ENCODE measurements at places on chromosomes 11 and 22.

DNA sequence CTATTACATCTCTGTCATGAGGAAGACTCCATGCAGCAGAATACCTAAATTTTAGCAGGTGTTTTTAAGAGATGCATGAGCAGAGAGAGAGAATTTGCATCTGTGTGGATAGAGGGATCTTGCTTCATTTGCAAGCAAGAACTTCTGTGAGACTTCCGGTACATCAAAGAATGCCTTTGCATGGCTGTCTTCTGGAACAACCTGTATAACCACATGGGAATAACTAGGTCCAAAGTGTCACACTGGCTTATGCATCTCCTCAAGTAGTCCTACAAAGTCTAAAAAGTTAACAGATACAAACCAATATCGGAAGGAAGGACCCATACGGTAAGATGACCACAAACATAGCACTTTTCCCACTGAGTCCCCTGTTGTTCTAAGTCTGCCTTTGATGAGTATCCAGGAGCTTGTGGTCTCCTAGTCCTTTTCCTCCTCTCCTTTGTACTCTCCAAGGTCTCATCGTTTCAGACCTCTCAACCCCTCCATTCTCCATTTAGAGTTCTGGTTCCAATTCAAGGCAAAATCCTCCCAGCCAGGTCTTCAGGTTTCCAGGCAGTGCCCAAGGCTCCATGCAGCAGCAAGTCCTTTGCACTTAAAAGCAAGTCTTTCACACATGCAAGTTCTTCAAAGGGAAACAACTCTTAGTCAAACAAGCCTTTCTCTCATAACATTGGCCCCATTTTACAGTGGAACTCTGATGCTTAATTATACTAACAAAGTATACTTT, 581.7 kb upstream of the ARHGAP42 start:
- DNase-seq: no peak
- H3K4me1 ChIP-seq: no peaks in the 10 kb centered on the region
- H3K27me3 ChIP-seq: no peaks in the 10 kb centered on the region
- H3K4me3 ChIP-seq: no peak overlapping the region
- no peaks in the 10 kb centered on the region for H3K36me3 ChIP-seq

GRCh38 chr22:34105461-34106062, 185.3 kb upstream of the LARGE1 start:
- H3K36me3 ChIP-seq: no peaks in the 10 kb centered on the region
- no peak overlapping the region for H3K4me3 ChIP-seq
- no peak overlapping the region for H3K27ac ChIP-seq

DNA sequence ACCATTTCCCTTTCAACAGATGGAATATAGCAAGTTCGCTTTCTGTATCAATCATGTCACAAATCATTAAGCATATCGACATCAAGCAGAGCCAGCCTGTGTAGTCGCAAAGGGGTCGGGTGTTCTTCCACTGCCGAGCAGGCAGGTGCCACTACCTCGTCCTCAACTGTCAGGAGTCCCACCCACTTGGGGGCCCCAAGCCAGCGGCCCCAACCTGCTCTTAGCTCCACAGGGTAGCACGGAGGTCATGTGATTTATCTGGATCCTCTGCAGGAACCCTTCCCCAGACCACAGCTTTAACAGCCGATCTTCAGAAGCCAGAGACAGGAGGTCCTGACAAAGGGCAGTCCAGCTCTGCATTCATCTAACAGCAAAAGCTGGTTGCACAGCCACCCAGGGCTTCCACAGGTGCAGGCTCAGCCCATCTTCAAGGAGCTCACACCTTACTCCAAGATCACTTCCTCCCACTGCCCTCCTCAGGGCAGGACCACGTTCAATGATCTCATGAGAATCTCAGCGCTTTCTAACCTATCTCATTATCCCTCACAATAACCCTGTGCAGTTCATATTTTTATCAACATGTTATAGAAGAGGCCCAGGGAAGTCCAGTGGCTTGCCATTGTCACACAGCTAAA, 110.2 kb downstream of the TRIM29 start:
- no peaks in the 10 kb centered on the region for H3K27me3 ChIP-seq
- H3K27ac ChIP-seq: no peak overlapping the region
- no peaks in the 10 kb centered on the region for H3K36me3 ChIP-seq
- H3K4me3 ChIP-seq: no peak overlapping the region
- no peak for DNase-seq

GRCh38 chr11:128658502-128658901, 35.4 kb upstream of the FLI1 start:
- no peak overlapping the region for H3K27ac ChIP-seq
- no peaks in the 10 kb centered on the region for H3K4me1 ChIP-seq
- H3K4me3 ChIP-seq: no peak overlapping the region
- H3K36me3 ChIP-seq: no peaks in the 10 kb centered on the region
- DNase-seq: no peak

- no peaks in the 10 kb centered on the region for H3K4me1 ChIP-seq
- no peaks in the 10 kb centered on the region for H3K36me3 ChIP-seq
- no peak for DNase-seq
- no peak overlapping the region for H3K4me3 ChIP-seq
- H3K27ac ChIP-seq: no peak overlapping the region
- peaks cover 5% of the 10 kb centered on the region for H3K27me3 ChIP-seq
Observed at GRCh38 chr11:120244476-120245365, 4.8 kb downstream of the POU2F3 start.

- H3K4me1 ChIP-seq: peaks cover 26% of the 10 kb centered on the region
- H3K4me3 ChIP-seq: no peak overlapping the region
- H3K27me3 ChIP-seq: no peaks in the 10 kb centered on the region
- H3K36me3 ChIP-seq: peaks cover 28% of the 10 kb centered on the region
Observed at GRCh38 chr22:20533095-20533878, 25.9 kb downstream of the MED15 start.

DNA sequence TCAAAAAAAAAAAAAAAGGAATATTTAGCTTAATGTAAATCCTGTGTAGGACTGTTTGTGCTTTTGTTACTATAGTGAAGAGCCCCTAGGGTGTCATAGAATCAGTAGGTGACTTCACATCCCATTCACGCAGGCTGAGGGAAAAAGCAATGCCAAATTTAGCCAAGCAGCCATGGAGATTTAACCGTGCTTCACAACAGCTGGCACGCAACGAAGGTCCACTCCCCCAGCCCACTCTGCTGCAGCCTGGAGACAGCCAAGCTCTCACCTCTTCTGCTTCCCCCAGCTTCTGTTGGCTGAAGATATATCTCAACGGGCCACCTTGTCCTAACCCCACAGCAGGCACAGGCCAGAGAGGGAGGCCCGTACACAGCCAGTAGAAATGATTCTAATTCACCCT, 78.8 kb upstream of the BID start:
- no peak overlapping the region for H3K4me3 ChIP-seq
- H3K36me3 ChIP-seq: no peaks in the 10 kb centered on the region
- H3K27ac ChIP-seq: no peak overlapping the region
- H3K27me3 ChIP-seq: no peaks in the 10 kb centered on the region

- no peak overlapping the region for H3K27ac ChIP-seq
- no peaks in the 10 kb centered on the region for H3K27me3 ChIP-seq
- DNase-seq: no peak
- no peaks in the 10 kb centered on the region for H3K4me1 ChIP-seq
Observed at GRCh38 chr22:27997538-27997937, 78.5 kb upstream of the PITPNB start.

DNA sequence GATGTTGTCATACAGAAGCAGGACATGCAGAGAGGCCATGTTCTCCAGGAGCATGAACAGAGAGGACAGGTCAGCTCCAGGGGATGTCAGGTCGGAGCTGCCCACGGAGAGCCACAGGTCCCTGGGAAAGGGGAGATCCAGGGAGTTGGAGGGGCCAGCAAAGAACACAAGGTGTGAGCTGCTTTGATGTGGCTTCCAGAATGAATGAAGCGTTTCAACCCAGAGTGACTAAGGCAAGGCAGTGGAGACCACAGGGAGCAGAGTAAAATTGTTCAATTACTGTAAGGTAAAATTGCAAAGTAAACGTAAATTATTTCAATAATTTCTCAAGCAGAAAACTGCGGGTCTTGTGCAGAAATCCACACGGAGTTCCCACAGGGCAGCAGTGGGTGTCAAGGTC, 5.6 kb upstream of the SCGB2A1 start:
- H3K4me1 ChIP-seq: no peaks in the 10 kb centered on the region
- no peaks in the 10 kb centered on the region for H3K36me3 ChIP-seq
- H3K4me3 ChIP-seq: no peak overlapping the region
- no peak for DNase-seq
- H3K27ac ChIP-seq: no peak overlapping the region

DNA sequence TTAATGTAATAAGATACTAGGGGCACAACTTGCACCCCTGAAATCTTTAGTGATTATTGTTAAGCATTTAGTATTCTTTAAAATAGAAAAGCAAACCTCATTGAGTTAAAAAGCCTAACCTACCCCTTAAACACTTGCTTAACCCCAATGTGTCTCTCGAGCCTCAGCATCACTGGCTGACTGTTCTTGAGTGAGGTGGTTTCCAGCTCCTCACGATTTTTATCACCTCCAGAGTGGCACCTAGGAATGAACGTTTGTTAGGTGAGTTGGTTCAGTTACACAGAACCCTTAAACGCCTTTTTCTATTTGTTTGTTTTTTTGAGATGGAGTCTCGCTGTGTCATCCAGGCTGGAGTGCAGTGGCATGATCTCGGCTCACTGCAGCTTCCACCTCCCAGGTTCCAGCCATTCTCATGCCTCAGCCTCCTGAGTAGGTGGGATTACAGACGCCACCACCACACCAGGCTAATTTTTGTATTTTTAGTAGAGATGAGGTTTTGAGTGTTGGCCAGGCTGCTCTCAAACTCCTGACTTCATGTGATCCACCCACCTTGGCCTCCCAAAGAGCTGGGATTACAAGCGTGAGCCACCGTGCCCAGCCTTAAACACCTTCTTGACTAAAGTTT, 13.7 kb downstream of the YWHAH start:
- DNase-seq: no peak
- H3K36me3 ChIP-seq: peaks cover 3% of the 10 kb centered on the region

- H3K36me3 ChIP-seq: peaks cover 7% of the 10 kb centered on the region
- H3K27ac ChIP-seq: no peak overlapping the region
- no peaks in the 10 kb centered on the region for H3K4me1 ChIP-seq
- H3K27me3 ChIP-seq: no peaks in the 10 kb centered on the region
- DNase-seq: no peak
- no peak overlapping the region for H3K4me3 ChIP-seq
Observed at GRCh38 chr22:40479887-40480538, 109.6 kb downstream of the SGSM3 start.

- H3K27me3 ChIP-seq: no peaks in the 10 kb centered on the region
- no peak for DNase-seq
- H3K27ac ChIP-seq: no peak overlapping the region
- no peak overlapping the region for H3K4me3 ChIP-seq
Observed at GRCh38 chr11:14773755-14774154, 118.3 kb downstream of the CYP2R1 start.

DNA sequence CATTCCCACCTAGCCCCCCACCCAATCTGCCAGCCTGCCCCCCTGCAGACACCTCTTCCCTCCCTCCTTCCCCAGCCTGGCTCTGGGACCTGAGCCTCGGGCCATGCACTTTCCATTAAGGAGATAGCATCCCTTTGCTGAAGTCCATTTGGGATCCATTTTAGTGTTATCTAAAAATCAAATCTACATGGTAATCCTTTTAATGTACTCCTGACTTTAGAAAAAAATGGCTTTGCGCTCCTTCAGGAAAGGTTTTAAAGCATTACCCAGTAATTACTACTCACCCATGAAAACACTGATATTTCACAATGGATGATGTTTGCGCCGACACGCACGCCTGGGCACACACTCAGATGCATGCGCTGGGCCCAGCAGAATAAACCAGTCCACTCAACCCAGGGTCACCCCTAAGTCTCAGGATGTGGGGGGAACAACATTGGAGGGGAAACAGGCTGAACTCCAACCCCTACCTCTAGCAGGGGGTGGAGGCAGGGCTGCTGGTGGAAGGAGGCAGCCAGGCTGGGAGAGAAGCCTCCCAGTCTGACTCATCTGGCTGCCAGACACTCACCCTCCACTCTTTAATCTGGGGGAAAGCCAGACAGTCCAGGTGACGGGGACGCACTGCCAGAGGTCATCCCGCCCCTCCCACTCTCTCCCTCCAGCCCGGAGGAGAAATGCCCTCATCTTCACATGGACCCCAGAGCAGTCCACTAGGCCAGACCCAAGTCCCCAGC, 29.8 kb downstream of the LMO1 start:
- DNase-seq: no peak
- H3K4me3 ChIP-seq: no peak overlapping the region
- H3K27ac ChIP-seq: no peak overlapping the region
- no peaks in the 10 kb centered on the region for H3K36me3 ChIP-seq
- no peaks in the 10 kb centered on the region for H3K27me3 ChIP-seq

GRCh38 chr22:35634015-35634414, 14.2 kb upstream of the APOL6 start:
- no peak for DNase-seq
- H3K4me1 ChIP-seq: no peaks in the 10 kb centered on the region
- no peaks in the 10 kb centered on the region for H3K36me3 ChIP-seq
- H3K27ac ChIP-seq: no peak overlapping the region
- H3K27me3 ChIP-seq: no peaks in the 10 kb centered on the region

DNA sequence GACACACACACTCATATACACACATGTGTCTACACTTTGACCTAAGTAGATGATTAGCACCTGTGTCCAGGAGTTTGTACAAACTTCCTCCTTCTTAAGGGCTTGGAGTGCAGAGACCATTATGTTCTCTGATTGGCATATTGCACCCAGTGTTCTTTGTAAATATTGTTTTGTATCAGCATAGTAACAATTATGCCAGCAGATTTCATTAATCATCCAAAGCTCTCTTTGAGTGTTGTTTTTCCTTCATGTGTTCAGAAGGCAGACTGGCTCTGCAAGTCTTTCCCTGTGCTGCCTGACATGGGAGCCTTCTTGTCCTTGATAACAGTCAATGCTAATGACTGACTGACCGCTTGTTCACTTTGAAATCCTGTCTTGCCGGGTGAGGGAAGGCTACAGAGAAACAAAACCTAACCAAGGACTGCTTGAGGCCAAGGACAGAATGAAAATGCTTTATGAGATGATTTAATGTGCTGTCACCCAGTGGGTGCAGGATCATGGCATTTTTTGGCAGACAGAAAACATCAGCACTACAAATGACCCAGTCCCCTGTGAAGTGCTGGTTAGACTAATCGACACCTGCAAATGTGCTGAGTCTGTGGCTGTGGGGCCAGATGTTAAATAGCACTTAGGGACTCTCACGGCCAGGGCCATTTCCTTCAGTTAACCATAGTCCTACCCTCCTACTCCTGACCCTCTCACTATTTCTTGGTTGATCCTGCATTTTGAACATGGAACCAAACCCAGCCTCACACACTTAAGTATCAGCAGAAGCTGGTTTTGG, 6.6 kb upstream of the BARX2 start:
- H3K4me3 ChIP-seq: no peak overlapping the region
- H3K36me3 ChIP-seq: no peaks in the 10 kb centered on the region
- DNase-seq: no peak
- H3K27me3 ChIP-seq: peaks cover 9% of the 10 kb centered on the region
- H3K27ac ChIP-seq: no peak overlapping the region
- peaks cover 3% of the 10 kb centered on the region for H3K4me1 ChIP-seq

DNA sequence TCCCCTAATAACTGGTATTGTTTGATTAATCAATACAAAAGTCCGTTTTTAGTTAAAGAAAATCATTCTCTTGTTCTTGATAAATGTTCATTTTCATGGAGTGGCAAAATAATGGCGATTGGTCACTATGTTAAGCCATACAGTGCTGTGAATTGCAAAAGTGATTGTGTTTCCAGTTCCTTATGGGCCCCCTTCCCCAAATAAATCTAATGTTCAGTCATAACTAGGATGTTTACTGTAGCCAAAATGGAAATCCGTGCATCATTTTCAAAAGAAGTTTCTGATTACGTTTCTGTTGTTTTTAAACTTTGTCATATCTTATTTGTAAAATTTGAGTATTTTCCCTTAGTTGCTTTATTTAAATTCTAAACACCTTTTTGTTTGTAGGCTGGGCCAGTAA, 845 bp downstream of the RBM7 start:
- H3K4me3 ChIP-seq: peak overlapping the region; percentile 80
- peaks cover 25% of the 10 kb centered on the region for H3K36me3 ChIP-seq
- no peak for DNase-seq
- peak overlapping the region; percentile 97 for H3K27ac ChIP-seq
- no peaks in the 10 kb centered on the region for H3K27me3 ChIP-seq
- H3K4me1 ChIP-seq: peaks cover 13% of the 10 kb centered on the region
